ENCODE measurements at places on chromosomes 6 and 20. TPM values are rescaled to one million over a fixed set of nuclear protein-coding genes. Genes with fewer than 3 reads are reported as not detected.

The CCM2L gene
- not detected for total RNA-seq

The HLA-DOA gene
- 1.5 TPM for total RNA-seq

The PRSS16 gene
- total RNA-seq, result 1.5 TPM

The BTBD3 gene
- 6.6 TPM for total RNA-seq

The GSTA2 gene
- not detected for total RNA-seq

The APCDD1L gene
- total RNA-seq, result not detected

The METTL24 gene
- not detected for total RNA-seq

The FAM135A gene
- 6.7 TPM for total RNA-seq

The RBL1 gene
- 53.9 TPM for total RNA-seq

The TMX4 gene
- total RNA-seq, result 41.4 TPM

The FOXS1 gene
- total RNA-seq, result not detected

The EYA2 gene
- total RNA-seq, result not detected

The RBBP8NL gene
- total RNA-seq, result not detected

The KCNK16 gene
- total RNA-seq, result not detected

The CAGE1 gene
- total RNA-seq, result not detected

The TSHZ2 gene
- 9.2 TPM for total RNA-seq
